Bronchial epithelial cell (primary cell): ENCODE measurements at places on chromosomes 1 and 21.

- DNase-seq = peak; percentile 57
These were observed 1.0 kb upstream of the DCAF6 start for GRCh38 chr1:167935216-167936067.

- no peak for DNase-seq
These were observed 101.1 kb downstream of the ADARB1 start for GRCh38 chr21:45175326-45176095.

DNA sequence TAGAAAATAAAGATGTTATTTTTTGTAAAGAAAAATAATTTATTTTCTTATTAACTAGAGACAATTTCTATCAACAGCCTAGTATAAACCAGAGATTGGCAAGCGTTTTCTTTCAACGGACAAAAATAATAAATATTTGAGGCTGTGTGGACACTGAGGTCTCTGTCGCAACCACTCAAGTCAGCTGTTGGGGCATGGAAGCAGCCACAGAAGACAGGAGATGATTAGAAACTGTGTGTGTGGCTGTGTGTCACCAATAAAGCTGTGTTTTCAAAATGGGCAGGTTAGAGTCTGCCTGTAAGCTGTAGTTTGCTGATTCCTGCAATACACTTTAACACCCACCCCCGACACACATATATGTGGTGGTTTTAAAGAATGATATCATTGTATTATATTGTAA lies 200.6 kb upstream of the HMCN1 start:
- DNase-seq = no peak

GRCh38 chr1:40423264-40423642 lies 27.0 kb upstream of the ZFP69B start:
- DNase-seq = no peak

- DNase-seq = peak; percentile 51
These were observed 2.1 kb downstream of the LEPR start for GRCh38 chr1:65422241-65423203.

DNA sequence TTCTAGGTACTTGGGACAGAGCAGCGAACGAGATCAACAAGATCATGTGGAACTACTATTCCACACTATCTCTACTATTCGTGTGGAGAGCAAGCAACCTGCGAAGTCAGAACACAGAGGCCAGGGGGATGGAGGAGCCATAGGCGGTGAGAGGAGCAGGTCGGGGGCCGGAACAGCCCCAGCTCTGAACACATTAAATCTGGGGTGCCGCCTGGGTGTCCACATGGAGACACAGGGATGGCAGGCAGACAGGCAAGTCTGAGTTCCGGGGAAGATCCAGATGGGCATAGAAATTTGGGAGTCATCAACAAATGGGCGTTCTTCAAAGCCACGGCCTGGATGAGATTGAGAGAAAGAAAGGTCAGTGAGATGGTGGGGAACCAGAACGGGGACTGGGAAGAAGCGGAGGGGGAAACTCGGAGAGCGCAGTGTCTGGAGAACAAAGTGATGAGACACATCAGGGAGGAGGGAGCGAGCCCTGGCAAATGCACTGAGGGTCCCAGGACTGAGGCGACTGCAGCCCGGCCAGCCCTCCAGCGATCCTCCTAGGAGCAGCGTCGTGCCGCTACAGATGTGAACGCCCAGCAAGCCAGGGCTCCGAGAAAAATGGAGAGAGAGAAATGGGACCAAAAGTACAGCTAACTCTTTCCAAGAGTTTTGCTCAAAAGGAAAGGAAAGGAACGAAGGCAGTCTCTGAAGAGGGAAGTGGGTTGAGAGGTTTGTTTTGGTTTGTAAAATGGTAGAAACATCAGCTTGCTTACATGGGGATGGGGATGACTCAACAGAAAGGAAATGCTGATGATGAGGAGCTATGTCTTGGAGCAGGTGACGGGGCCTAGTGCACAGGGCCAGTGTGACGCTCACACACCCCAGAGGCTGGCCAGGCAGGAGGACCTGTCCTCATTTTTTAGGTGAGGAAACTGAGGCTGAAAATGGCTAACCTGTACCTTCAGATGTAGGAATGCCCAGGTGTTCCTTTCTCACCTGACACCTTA lies 84.5 kb downstream of the GLIS1 start:
- no peak for DNase-seq

DNA sequence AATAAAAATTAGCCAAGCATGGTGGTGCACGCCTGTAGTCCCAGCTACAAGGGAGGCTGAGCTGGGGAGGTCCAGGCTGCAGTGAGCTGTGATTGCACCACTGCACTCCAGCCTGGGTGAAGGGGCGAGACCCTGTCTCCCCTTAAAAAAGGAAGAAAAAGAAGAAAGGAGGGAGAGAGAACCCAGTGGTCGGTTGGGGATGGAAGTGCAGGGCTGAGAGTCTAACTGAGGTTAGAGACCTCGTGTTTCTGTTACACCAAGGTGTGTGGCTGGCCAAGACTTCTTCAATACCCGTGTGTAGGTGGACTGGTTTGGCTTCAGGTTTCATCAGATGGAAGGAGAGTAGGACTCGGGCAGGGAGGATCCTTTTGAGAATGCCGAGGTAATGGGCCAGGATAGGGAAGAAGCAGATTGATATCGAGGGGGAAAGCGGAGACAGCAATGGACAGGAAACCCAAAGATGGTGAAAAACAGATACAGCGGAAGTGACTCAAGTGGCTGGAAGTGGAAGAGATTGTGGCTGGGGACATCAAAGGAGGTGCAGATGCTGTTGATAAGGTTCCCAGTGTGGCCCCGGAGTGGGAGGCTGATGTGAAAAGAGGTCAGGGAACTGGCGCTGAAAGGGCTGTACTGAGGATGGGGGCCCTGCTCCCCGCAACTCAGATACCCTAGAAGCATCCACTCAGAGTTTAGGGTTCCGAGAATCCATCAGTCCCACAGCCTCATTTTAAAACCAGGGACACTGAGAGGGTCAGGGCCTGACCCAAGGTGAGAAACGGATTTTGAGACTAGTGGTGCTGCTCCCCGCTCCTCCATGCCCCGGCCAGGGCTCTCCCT lies 681 bp upstream of the UBXN10 start:
- DNase-seq = no peak

DNA sequence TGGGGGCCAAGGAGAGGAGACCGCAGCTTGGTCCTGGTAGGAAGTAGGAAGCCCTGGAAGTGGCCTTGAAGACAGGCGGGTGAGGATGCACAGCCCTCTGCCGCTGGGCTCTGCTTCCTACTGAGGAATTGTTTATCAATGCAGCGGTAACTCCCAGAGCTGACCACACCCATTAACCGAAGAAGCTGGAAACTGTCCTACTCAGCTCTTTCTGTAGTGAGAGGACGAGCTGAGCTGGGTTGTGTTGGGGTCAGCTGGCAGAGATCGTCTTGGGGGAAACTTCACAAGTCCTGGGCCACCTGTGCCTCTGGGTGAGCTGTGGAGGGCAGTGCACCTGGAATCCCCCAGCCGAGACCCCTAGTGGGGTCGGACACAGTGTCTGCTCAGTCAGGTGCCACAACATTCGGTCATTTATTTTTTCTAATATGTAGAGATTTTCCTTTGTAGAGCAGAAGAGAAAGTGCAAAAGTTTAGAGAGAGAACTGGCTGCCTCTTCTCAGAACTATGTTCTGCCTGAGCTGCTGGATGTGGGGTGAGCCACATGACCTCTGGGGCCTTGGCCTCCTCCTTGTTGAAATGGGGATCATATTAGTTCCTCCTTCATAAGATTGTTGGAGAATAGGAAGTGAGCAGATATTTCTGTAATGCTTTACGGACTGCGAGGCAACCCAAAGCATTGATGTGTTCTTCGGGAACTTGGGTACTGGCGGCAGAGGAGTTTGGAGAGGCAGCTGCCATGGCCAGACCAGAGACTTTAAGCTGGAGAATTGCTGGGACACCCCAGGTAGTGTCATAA lies 3.6 kb downstream of the NECAP2 start:
- DNase-seq = no peak

DNA sequence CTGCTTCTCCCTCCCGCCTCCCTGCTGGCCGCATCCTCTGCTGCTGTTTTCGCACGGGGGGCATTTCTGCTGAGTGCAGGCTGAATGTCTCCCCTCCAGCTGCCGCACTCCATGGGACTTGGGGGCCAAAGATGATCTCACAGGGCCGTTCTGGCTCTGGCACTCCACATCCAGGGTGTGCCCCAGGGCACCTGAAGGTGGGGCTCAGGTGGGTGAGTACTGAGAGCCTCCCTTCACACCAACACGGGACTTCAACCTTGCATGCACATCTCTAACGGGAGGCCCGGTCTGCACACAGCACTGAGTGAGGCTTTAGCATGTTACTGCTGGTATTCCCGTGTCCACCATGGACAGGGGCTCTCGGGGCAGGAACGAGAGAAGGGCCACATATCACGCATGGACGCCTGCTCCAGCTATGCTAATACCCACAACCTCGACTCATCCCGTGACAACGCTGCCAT lies 88.9 kb downstream of the DMRTB1 start:
- no peak for DNase-seq

DNA sequence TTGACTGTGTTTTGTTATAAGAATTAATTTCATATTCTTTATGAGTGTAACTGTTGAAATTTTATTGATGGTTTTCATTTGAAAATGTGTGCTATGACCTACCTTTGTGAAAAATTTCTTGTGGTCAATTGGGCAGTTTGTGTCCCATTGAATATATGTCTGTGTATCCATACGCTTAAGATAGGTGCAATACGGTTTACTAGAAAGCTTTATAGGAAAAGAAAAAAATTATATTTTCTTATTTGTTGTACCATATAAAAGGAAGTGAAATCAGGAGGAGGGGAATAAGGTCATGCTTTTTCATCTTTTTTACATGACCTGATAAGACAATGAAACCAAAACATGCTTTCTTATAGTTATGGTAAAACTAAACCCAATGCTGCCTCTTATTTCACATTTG lies 807.7 kb downstream of the USP25 start:
- no peak for DNase-seq

DNA sequence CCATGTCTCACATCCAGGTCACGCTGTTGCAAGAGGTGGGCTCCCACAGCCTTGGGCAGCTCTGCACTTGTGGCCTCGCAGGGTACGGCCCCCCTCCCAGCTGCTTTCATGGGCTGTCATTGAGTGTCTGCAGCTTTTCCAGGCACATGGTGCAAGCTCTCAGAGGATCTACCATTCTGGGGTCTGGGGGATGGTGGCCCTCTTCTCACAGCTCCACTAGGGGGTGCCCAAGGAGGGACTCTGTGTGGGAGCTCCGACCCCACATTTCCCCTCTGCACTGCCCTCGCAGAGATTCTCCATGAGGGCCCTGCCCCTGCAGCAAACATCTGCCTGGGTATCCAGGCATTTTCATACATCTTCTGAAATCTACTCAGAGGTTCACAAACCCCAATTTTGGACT lies 219.4 kb downstream of the LRRC7 start:
- no peak for DNase-seq

GRCh38 chr1:26771643-26772321 lies 16.0 kb upstream of the PIGV start:
- peak; percentile 88 for DNase-seq

DNA sequence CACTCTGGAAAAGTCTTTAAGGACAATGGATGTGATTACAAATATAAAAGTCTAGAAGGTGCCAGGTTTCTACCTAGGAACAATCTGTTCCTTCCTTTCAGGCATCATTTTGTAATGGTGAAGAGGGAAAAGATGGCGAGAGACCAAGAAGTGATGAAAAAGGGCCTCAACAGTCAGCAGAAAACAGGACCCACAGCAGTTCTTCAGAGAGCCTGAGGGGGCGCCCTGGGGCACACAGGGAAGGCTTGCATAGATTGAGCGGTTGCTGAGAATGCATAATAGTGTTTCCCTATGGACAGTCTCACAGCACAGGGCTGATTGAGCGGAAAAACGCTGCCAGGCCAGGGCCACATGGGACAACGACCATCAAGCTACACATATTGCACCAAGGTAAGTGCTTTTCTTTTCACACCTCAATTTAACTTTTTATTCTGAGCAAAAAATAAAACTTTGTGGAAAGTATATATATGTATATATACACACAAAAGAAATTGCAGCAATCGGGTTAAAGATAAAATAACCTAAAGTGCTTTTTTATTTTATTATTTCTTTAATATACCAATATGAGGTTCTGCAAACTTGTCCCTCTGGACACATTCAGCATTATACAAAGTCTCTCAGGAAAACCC lies 3.1 kb upstream of the YRDC start:
- peak; percentile 62 for DNase-seq

- DNase-seq = no peak
These were observed 107.1 kb downstream of the TLR5 start for GRCh38 chr1:223035724-223036478.

DNA sequence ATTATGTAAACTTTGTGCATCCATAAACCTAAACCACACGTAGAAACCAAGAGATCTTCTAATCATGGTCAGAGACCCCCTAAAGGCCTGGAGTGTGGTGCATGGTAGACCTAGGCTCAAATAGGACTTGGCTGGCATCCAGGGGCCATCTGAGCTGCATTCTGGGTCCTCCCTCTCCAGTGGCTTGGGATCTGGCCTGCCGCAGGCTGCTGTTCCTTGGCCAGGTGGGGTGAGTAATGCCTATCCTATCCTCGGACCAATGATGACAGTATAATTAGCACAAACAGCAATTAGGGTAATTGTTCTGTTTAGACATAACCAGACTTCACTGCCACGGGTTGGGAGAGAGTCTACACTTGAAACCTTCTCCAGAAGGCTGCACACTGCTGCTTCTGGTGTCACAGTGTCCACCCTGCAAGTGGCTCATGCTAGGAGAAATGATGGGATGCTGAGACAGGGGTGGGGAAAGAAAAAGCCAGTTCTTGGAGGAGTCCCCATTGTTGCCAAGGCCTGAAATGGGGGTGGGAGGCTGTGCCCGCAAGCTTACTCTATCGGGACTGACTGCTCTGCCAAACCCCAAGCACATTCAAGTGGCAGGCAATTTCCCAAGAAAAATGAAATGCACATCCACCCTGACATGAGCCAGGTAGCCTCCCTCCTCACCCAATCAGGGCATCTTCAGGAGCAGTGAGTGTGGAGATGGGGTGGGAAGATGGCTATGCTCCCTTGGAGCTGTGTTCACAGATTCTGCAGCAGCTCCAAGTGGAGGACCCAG lies 12.5 kb upstream of the PKP1 start:
- no peak for DNase-seq

DNA sequence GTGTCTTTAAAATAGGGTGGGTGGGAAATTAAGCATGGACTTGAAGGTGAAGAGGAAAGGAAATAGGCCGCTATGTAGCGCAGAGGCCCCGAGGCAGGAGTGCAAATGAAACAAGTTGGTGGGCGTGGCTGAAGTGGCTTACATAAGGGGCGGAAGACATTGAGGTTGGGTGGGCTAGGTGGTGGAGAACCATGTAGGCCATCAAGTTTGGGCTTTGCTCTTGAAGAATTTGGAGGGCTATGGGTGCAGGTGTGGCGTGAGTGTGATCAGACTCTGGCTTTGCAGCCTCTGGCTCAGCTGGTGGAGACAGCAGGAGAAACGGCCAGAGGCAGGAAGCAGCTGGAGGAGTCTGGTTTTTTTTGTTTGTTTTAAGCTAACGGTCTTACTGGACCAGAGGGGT lies 6.7 kb downstream of the SLFNL1 start:
- DNase-seq = no peak
